Activated naive CD4-positive, alpha-beta T cell (primary cell): ENCODE measurements at places on chromosomes 3 and 15.

GRCh38 chr3:102514241-102514640, 79.4 kb downstream of the ZPLD1 start:
- no peak for DNase-seq

DNA sequence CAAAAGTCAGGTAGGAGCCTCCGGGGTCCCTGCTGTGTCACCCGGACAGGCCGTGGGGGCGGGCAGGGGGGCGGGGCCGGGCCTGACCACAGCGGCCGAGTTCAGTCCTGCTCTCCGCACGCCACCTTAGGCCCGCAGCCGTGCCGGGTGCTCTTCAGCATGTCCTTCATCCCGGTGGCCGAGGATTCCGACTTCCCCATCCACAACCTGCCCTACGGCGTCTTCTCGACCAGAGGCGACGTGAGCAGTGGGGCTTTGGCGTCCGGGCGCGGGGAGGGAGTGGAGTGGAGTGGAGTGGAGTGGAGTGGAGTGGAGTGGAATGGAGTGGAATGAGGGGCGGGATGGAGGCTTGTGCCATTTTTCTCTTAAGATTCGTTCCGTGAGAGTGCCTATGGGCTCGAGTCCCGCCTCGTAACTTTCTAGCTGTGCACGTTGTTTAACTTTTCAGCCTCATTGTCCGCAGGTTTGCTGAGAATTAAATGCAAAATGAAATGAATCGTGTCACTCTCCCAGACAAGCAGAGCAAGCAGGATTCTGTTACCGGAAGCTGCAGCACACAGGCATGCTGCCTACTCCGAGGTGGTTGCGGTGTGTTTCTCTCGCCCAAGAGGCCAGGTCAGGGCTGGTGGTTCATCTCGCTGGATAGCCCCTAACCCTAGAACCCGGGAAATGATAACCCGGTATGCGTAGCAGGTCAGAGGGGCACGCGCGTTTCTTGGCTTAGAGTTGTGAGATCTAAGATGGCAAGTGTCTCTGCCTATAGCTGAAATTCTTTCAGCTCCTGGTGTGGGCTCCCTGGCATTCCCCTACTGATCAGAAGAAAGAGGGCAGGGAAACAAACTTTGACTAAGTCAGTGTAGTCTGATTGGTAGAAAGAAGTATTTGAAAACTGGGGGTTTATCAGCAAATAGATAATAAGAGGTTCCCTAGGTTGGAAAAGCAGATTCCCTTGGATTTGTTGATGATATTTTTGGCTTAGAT, at the start of gene FAH:
TSS of gene FAH (plus strand) at position 104 of the 981 bp plus-strand sequence. CDS start at position 160, 56 bp downstream.
- DNase-seq: peak; percentile 47

GRCh38 chr3:184031187-184031792, at the start of gene HTR3D:
Gene HTR3D, plus strand, starts transcription at chr3:184031742. Its CDS starts 0 bp downstream, at chr3:184031742.
- no peak for DNase-seq

- no peak for DNase-seq
Observed at GRCh38 chr3:183220828-183221227, 32.2 kb upstream of the B3GNT5 start.

- no peak for DNase-seq
Observed at GRCh38 chr3:190883973-190884832, 21.7 kb upstream of the GMNC start.

GRCh38 chr15:87238451-87239068, 1018.0 kb downstream of the NTRK3 start:
- DNase-seq: no peak

GRCh38 chr3:15505479-15506165, 15.9 kb downstream of the COLQ start:
- DNase-seq: no peak

- DNase-seq: no peak
Observed at GRCh38 chr3:61903931-61904657, 342.7 kb downstream of the PTPRG start.

DNA sequence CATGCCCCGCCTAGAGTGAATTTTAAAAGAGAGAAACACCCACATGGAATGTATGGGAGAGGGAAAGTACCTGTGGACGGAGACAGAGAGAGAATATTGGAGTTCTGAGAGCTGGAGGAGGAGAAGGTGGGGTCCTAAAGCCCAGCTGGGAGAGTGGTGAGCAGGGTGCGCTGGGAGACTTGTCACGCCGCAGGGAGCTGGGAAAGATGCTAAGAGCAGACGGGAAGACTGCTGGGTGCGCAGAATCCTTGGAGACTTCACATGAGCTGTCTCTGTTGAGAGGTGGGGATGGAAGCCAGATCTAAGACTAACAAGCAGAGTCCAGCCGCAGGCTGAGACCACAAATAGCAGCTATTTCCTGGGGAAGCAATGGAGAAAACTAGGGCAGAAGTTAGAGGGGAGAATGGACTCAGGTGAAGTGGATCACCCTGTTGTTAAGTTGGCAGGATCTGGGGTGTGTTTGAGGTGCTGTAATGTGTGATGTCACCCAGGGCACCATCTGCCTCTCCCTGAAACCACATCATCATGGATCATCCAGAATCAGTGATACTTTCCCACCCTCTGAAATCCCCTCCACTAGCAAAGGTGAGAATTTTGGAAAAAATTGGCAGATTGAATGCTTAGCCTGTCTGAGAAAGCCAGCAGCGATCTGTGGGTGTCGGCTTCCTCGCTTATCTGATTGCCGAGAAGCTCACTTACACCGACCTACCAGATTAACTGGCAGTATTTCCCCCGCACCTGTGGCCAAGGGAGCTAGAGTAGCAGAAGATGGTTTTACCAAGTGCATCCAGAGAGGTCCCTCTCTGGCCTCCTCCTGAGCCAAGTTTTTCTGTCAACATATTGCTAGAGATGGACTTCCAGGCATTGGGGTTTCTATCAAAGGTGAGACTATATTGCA, 174.8 kb upstream of the BHLHE40 start:
- DNase-seq: no peak

DNA sequence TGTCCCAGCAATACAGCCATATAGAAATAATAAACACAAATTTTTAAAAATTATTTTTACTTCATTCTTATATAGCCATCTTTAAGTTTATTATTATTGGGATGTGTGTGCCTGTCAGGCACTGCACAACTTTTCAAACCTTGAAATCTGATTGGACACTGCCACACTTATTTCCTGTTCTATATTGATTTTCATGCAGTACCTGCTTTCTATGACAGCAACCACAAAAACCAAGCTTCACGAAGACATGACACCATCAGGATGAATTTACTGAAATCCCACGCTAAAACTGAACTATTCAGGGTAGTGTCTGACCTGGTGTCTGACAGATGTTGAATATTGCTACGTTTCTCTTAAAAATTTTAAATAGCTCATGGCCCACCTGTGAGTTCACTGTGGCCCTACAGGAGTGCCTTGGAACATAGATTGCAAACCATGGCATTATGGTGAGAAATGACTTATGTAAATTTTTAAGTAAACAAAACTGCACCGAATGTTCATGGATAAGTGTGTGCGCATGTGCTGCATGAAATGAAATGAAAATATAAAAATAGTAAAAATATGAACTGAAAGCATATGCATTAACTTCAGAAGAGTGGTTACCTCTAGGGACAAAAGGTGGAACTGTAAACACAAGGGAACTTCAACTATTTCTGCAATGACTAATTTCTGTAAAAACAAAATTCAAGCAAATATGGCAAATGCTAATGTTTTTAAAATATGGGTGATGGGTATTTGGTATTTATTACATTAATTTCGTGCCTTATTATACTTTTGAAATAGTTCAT, 152.3 kb downstream of the ZBTB20 start:
- DNase-seq: no peak

DNA sequence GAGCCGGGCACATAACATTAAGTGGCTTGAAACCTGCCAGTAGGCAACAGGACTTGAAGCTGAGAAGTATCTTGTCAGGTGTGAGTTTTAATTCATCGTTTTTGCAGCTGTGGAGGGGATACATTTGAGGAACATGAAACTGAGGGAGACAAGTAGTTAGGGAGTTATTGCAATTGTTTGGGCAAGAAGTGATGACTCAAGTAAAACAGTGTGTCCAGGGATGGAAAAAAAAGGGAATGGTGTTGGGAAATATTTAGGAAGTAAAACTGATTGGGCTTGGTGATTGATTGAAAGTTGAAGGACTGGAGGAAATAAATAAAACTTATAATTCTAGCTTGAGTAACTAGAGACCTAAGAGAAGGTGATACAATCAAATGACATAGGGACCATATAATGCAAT, 85.5 kb downstream of the NCEH1 start:
- DNase-seq: no peak

- no peak for DNase-seq
Observed at GRCh38 chr3:58034738-58035523, 26.7 kb downstream of the FLNB start.

DNA sequence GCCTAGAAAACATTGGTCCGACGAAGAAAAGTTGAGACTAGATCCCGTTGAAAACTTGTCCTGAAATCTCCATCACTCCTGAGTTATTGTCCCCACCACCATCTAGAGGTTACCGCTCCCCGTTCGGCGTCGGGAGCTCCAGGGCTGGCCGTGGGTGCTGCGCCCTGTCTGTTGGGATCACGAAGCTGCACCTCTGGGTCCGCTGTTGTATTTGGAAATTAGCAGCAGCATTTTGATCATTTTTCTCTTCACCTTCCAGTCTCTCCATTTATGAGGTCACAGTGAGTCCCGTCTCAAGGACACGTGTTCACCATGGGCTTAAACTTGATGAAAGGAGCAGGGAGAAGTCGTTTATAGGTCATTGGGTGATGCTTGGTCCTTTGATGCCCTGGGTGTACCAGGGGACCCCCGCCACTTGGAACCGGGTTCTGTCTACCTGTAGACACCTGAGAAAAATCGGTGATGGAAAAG, 565 bp downstream of the MANF start:
- DNase-seq: no peak

GRCh38 chr3:117898722-117899522, 1135.7 kb downstream of the IGSF11 start:
- DNase-seq: no peak

- DNase-seq: no peak
Observed at GRCh38 chr3:56837196-56837955, 35.6 kb upstream of the ARHGEF3 start.

- DNase-seq: no peak
Observed at GRCh38 chr15:89822026-89822425, 7.4 kb upstream of the ANPEP start.

DNA sequence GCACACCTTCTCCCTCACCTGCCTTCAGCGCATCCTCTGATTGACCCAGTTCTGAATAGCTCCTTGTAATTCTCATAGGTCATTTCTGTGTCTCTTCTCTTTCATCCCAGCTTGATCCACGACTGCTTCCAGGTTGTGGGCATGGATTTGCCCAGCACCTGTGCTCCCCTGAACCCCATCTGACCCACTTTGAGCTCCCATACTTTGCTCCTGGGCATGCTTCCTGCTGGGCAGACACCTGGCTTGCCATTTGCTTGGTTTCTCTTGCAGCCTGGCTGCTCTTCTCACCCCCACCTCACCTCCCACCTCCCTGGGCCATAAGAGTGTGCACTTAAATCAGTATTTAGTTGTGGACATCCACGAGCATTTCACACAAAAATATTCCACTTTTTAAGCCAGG, 635.5 kb downstream of the TBL1XR1 start:
- DNase-seq: no peak

GRCh38 chr3:171908731-171909130, 65.6 kb downstream of the TMEM212 start:
- no peak for DNase-seq

DNA sequence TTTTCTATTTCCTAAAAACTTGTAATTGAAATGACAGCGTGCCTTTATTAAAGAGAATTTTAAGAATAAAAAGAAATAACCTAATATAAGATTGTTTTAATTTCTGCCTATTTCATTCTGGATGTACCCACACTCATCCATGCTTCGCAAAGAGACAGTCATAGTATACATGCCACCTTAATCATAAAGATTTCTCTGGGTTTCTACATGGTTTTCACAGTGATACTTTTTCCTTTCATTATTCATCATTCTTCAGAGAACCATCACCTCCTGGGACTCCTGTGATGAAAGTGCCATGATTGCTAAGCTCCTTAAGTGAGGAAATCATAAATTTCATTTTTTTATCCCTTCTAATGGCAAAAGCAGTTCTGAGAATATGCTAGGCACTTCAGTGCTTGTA, 4.3 kb upstream of the CCR8 start:
- DNase-seq: no peak

DNA sequence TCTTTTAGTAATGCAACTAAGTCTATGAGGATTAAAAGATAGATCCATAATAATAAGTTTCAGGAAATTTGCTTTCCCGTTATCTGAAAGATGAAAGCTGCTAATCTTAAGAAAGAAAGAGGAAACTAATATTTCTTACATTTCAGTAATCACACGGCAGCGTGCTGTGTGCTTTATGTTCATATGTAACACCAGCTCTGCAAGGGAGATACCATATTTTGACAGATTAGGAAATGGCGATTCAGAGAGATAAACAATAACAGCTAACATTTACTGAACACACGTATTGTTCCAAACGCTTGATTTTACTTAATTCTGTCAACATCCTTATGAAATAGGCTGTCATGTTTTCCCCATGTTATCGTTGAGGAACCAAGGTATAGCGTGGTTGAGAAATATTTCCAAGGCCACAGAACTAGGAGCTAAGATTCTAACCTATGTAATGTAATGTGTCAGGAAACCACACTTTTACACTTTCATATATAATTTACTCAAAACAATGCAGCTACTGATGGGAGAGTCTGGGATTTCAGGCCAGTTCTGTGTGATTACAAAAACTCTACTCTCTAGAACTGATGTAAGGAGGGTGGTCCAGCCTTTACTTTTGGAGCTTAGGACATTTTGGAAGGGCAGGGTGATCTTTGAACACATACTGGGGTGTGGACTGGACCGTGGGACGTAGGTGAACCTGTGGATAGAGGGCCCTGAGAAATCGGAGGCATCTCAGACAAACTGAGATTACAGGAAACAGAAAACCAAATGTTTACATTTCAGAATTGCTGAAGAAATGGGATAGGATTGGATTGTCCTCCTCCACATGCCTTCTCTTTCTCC, 100.6 kb downstream of the IL1RAP start:
- DNase-seq: no peak

- DNase-seq: no peak
Observed at GRCh38 chr3:173249457-173249856, 108.4 kb upstream of the SPATA16 start.
